ENCODE measurements at places on chromosomes 2 and 18.
A peak's percentile ranks its signal among the peaks of the same experiment; 100 is the strongest.

DNA sequence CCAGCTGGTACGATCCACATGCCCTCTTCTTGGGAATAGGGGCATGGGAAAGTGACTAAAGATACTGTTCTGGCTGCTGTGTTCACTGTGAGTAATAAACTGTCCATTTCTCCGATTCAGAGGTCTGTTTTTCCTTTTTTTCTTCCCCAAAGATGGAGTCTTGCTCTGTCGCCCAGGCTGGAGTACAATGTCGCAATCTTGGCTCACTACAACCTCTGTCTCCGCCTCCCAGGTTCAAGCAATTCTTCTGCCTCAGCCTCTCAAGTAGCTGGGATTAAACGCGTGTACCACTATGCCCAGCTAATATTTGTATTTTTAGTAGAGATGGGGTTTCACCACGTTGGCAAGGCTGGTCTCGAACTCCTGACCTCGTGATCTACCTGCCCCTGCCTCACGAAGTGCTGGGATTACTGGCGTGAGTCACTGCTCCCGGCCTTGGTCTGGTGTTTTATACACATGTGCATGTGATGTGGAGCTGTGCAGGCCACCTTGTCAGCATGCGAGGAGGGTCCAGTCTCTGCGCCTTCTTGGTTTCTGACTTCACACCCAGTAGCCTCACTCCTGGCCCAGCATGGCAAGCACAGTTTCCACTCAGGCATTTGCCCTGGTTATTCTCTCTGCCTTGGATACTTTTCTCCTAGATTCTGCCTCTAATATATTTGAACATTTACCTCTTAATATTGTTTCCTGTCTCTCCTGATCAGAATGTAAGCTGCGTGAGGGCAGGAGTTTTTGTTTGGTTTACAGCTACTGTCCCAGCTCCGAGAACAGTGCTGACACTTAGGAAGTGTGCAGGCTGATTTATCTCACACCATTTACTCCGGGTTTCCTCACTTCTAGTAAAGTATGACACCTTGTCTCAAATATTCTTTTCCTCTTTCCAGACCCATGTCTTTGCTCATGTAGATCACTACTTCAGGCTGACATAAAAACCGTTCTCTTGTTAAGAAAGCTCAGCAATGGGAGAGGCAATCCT lies 19.7 kb downstream of the PTPN18 start:
- DNase-seq, result no peak

GRCh38 chr18:29925566-29925965 lies 1117.0 kb downstream of the DSC3 start:
- no peak for DNase-seq

DNA sequence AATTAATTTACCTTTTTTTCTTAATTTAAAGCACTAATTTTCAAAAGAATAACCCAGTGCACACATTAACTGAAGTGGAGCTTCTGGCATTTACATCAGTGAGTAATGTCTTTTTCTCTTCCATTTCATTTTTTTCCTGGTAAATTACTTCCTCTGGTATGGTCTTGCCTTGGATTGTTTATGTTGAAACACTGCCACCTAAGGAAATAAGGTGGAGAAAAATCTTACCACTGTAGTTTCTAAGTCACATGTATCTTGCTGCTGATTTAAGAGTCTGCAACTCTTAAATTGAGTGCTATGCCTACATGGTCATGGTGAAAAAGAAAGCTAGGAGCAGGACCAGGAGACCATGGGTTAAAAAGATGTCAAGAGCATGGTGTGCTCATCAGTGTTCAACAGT lies 51.0 kb downstream of the TTC27 start:
- no peak for DNase-seq

DNA sequence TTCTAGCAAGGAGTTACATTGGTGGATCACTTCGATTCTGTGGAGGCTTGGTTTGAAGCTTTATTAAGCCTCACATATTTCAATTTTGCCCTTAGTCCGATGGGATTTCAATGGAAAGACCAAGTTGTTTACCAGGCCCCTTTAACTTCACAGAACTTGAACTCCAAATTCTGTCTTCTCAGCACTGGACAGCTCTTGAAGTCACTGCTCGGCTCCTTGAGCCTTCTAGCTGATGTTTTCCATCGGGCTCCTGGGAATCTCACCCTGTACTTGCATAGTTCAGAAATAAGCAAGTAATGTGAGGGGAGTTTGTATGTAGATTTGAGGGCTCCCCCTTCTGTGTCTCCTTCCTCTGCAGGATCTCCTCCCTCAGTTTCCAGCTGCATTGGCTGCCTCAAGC lies 15.1 kb downstream of the OXER1 start:
- DNase-seq, result no peak

GRCh38 chr18:24538414-24539264 lies 78.2 kb downstream of the HRH4 start:
- DNase-seq, result no peak

- no peak for DNase-seq
Observed at GRCh38 chr2:231934441-231935206, 8.4 kb upstream of the NPPC start.

GRCh38 chr2:101253013-101253702 lies 472 bp downstream of the CNOT11 start:
- DNase-seq, result peak; percentile 52

DNA sequence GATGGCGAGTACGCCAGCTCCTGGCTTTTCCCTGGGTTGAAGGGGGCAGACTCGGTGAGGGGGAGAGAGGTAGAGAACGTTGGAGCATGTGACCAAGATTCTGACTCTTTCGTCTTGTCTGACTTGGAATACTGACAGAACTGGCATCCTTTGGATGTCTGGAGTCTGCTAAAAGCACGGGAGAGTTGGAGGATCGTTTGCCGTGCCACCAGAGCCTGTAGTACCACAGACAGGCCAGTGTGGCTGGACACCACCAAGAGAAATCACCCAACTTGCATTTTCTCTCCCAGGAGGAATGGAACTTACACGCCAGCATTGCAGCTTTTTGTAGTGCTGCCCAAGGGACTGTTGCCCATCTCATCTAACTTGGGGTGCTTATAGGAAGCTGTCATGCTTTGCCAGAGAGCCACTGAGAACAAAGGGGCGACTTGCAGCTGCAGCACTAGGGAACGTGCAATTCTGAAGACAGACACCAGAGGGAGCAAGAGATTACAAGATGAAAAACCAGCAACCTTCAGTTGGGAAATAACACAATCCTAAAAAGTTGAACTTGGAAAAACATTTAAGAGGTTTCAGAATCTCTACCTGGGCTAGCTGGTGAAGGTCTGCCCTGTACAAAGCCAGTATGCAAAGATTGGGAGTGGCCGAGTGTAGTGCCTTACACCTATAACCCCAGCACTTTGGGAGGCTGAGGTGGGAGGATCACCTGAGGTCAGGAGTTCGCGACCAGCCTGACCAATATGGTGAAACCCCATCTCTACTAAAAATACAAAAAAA lies 24.1 kb downstream of the PSMG2 start:
- no peak for DNase-seq

DNA sequence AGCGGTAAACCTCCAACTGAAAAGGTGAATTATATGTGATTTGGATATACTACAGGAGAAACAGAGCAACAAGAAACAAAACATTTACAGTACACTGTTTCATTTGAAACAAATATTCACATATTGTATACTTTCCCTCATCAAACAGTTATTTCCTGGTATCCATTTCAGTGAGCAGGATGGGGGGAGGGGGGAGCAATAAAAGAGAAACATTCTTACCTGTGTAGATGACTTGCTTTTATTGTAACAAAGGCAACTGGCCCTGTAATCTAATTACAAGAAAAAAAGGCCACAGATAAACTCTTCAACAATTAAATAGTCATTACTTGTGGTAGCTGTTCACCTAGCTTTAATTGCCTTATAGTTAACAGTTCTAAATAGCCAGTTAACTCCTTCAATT lies 3.9 kb upstream of the PPP1CB start:
- no peak for DNase-seq

Data from stimulated activated CD8-positive, alpha-beta memory T cell treated with anti-CD3 and anti-CD28 coated beads, Interleukin-4, amount 100 ng/mL, for 4 hours (primary cell).